ENCODE measurements at places on chromosomes 1 and 21. TPM values are rescaled to one million over a fixed set of nuclear protein-coding genes. Genes with fewer than 3 reads are reported as not detected.

Gene DHRS3
- total RNA-seq, result 34.6 TPM

Gene FAM72D
- 25.9 TPM for total RNA-seq

Gene TRIM45
- total RNA-seq, result 0.37 TPM

Gene NIT1
- total RNA-seq, result 58.2 TPM

Gene MARK1
- total RNA-seq, result not detected

DNA sequence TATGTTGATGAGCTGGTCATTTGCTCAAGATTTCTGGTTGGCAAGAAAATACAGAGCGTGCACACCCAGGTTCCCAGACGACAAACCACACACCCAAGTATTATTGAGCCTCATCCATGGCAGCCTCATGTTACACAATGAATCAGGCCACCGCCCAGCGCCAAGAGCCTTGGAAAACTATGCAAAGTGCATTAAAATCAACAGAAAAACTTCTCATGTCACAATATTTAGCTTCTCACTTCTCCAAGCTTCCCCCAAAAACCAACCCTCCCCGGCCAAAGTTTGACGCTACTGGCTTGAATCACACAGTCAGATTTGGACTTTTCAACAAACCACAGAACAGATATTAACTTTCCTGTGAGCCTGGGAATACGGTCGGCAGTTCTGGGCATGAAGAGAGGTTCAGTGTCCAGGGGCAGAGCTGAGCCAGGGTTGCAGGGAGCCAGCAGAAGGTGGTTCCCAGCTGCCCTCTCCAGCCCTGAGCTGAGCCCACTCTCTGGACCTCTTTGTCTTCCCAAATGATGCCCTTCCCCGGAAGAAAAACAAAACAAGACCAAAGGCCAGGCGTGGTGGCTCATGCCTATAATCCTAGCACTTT lies 71.1 kb downstream of the SETD4 start:
- no peak overlapping the region for H3K27ac ChIP-seq
- H3K27me3 ChIP-seq, result peaks cover 7% of the 10 kb centered on the region
- no peak overlapping the region for H3K4me3 ChIP-seq

DNA sequence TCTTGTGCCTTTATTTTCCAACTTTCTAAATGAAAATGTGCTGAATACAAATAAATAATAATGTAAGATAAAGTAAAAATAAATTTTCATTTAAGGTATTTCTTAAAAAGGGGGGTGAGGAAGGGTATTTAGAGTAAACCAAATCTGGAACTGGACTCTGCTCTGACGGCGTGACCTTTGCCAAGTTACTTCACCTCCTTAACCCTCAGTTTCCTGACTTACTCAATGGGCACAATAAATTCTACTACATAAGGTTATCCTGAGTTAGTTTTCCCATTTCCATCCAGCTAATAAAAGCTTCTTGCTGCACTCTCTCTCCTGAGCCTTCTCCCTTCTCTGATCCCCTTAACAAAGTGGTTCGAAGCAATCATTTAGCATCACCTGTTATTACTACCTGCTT lies 93.9 kb downstream of the NID1 start:
- peaks cover 2% of the 10 kb centered on the region for H3K27me3 ChIP-seq
- no peak for DNase-seq
- H3K27ac ChIP-seq, result no peak overlapping the region
- H3K4me3 ChIP-seq, result no peak overlapping the region

DNA sequence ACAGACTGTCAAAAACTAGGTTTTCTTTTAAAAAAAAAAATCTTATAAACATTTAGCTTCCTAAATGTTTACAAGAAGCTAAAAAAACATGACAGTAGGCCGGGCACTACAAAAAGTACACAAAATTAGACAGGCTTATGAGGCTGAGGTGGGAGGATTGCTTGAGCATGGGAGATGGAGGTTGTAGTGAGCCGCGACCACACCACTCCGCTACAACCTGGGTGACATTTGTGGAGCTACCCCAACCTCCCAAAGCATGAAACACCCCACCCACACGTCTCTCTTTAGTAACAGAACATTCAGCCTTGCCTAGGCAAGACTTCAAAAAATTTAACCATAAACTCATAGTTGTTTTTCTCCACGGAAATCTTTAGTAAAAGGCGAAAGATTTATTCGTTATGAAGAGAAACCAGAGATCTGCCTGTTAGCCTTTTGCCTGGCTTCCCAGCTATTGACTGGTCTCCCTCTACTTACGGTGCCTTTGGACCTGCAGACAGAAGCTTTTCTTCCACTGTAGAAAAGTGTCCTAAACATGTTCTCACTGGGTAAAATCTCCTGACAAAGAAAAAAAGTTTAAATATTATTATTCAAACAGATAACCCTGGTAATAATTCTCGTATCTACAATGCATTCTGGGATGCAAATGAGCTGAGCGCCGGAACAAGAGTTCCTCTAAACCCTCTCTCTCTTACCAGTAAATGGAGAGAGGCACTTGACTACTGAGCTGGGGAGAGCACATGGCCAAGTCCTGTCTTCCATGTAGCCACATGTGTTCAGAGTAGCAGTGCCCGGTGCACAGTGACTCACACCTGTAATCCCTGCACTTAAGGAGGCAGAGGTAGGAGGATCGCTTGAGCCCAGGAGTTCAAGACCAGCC lies 9.2 kb downstream of the RNU5D-1 start:
- peak; percentile 89 for DNase-seq
- peak overlapping the region; percentile 96 for H3K27ac ChIP-seq
- H3K4me1 ChIP-seq, result peaks cover 80% of the 10 kb centered on the region
- no peaks in the 10 kb centered on the region for H3K27me3 ChIP-seq
- peak overlapping the region; percentile 66 for H3K4me3 ChIP-seq
- H3K36me3 ChIP-seq, result peaks cover 14% of the 10 kb centered on the region

GRCh38 chr1:207849646-207850045 lies 61.3 kb downstream of the CD34 start:
- no peak overlapping the region for H3K27ac ChIP-seq
- H3K36me3 ChIP-seq, result peaks cover 19% of the 10 kb centered on the region
- H3K27me3 ChIP-seq, result no peaks in the 10 kb centered on the region
- H3K4me3 ChIP-seq, result no peak overlapping the region
- peaks cover 72% of the 10 kb centered on the region for H3K4me1 ChIP-seq

- no peak for DNase-seq
- H3K27ac ChIP-seq, result no peak overlapping the region
- H3K27me3 ChIP-seq, result no peaks in the 10 kb centered on the region
- no peak overlapping the region for H3K4me3 ChIP-seq
- no peaks in the 10 kb centered on the region for H3K4me1 ChIP-seq
These were observed 205.9 kb downstream of the DSCAM start for GRCh38 chr21:40641042-40641441.

DNA sequence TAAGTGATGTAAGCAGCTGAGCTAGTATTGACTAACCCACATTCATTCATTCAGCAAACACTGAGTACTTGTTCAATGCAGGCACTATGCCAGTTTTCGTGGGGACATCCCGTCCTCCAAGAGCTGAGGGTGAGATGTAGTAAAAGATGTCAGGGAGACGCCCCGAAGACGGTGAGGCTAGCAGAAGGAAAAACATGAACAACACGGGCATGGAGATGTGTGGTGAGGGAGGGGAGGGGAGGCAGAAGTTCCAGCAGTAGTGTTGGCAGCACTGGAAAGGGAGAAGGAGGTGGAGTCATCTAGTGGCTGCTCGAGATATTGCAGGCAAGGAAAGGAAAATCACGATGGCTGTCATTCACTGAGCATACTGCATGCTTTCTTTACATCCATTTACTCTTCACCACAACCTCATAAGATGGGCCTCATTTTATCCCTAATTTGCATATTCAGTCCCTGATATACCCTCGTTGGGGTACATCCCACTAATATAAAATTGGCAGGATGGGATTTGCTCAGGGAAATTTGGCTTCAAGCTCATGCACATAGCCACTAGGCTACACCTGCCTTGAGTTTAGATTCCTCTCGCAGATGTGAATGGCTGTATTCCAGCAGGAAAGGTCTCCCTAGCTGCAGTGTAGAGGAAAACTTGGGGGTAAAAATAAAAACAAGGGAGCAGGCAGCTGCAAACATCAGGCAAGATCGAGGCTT lies 14.5 kb downstream of the PDZK1IP1 start:
- H3K27ac ChIP-seq, result no peak overlapping the region
- no peak overlapping the region for H3K4me3 ChIP-seq
- H3K36me3 ChIP-seq, result no peaks in the 10 kb centered on the region
- peak; percentile 70 for DNase-seq
- H3K27me3 ChIP-seq, result peaks cover 27% of the 10 kb centered on the region
- H3K4me1 ChIP-seq, result peaks cover 8% of the 10 kb centered on the region

GRCh38 chr1:151680826-151681225 lies 35.8 kb downstream of the CELF3 start:
- H3K27me3 ChIP-seq, result no peaks in the 10 kb centered on the region
- DNase-seq, result no peak
- no peaks in the 10 kb centered on the region for H3K4me1 ChIP-seq

- H3K27ac ChIP-seq, result no peak overlapping the region
- no peaks in the 10 kb centered on the region for H3K36me3 ChIP-seq
- no peaks in the 10 kb centered on the region for H3K4me1 ChIP-seq
- DNase-seq, result no peak
- H3K27me3 ChIP-seq, result peaks cover 7% of the 10 kb centered on the region
- no peak overlapping the region for H3K4me3 ChIP-seq
These were observed 61.1 kb upstream of the FBXO28 start for GRCh38 chr1:224052772-224053171.

DNA sequence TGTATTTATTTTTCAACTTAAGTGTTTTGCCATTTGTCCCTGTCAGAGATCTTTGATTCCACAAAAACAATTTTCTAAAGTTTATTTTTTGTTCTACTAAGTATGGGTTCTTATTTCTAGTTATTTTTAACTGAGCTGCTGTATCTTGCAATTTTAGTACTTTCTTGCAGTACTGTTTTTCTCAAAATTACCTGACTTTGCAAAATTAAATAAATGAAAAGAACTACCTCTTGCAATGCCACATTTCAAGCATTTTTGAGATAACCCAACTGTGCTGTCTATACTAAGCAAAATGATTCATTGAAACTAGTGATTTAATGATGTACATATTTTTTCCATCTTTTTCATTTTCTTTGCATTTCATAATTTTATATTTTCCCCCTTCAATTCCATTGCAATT lies 71.5 kb upstream of the ADGRL2 start:
- H3K4me1 ChIP-seq, result no peaks in the 10 kb centered on the region
- H3K4me3 ChIP-seq, result no peak overlapping the region
- H3K27me3 ChIP-seq, result no peaks in the 10 kb centered on the region
- H3K36me3 ChIP-seq, result no peaks in the 10 kb centered on the region
- H3K27ac ChIP-seq, result no peak overlapping the region

DNA sequence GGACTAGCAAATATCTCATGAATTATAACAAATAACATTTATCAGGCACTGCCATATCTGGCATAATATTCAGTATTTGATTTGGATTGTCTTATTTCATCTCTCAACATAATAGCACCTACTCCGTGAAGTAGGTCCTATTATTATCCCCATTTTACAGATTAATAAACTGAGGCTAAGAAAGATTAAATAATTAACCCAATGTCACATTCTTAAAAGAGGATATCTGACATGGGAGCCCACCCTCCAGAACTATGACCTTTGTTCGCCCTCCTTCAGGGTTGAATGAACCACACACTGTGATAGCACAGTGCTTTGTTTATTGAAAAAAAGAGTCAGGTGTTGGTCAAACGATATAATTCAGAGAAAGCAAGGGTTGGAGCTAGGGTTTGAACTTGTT lies 19.4 kb upstream of the MAGI3 start:
- no peak overlapping the region for H3K27ac ChIP-seq
- H3K27me3 ChIP-seq, result peaks cover 5% of the 10 kb centered on the region
- no peak overlapping the region for H3K4me3 ChIP-seq

- H3K27ac ChIP-seq, result no peak overlapping the region
- no peaks in the 10 kb centered on the region for H3K36me3 ChIP-seq
- DNase-seq, result peak; percentile 24
- no peak overlapping the region for H3K4me3 ChIP-seq
- no peaks in the 10 kb centered on the region for H3K27me3 ChIP-seq
These were observed 246.7 kb downstream of the MRPL39 start for GRCh38 chr21:25360593-25360992.

GRCh38 chr1:7539769-7540175 lies 231.3 kb upstream of the VAMP3 start:
- H3K4me3 ChIP-seq, result no peak overlapping the region
- H3K27ac ChIP-seq, result no peak overlapping the region
- H3K27me3 ChIP-seq, result peaks cover 8% of the 10 kb centered on the region
- H3K4me1 ChIP-seq, result no peaks in the 10 kb centered on the region

DNA sequence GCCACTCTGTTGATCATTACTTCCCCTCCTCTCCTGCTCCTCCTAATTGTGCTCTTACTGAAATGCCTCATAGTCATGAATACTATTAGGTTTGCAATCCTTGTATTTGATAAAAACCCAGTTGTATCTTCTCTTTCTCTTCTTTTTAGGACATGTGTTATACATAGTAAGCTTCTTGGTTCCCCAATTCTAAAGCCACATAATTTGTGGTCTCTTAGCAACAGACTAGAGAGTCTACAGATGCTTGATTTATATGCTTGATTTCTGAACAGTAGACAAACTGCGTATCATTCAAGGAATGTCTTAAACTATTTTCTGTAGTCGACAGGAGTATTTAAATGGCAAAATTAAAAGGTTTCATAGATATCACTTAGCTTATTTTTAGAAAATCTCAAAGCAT lies 1598.9 kb downstream of the PLA2G4A start:
- no peaks in the 10 kb centered on the region for H3K4me1 ChIP-seq
- no peak for DNase-seq
- H3K27me3 ChIP-seq, result no peaks in the 10 kb centered on the region
- H3K36me3 ChIP-seq, result no peaks in the 10 kb centered on the region
- no peak overlapping the region for H3K4me3 ChIP-seq

DNA sequence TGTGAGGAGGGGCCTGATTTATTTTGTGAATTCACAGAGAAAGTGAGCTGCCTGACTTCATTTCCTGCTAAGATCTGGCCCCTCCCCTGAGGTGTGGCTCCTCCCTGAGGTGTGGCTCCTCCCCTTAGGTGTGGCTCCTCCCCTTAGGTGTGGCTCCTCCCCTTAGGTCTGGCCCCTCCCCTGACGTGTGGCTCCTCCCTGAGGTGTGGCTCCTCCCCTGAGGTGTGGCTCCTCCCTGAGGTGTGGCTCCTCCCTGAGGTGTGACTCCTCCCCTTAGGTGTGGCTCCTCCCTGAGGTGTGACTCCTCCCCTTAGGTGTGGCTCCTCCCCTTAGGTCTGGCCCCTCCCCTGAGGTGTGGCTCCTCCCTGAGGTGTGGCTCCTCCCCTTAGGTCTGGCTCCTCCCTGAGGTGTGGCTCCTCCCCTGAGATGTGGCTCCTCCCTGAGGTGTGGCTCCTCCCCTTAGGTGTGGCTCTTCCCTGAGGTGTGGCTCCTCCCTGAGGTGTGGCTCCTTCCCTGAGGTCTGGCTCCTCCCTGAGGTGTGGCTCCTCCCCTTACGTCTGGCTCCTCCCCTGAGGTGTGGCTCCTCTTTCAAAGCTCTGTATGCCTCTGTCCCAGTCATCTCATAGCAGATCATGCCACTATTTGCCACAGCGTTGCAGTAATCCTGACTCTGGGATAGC lies 26.9 kb upstream of the LRRC3 start:
- DNase-seq, result peak; percentile 71
- H3K36me3 ChIP-seq, result no peaks in the 10 kb centered on the region
- H3K27ac ChIP-seq, result no peak overlapping the region
- H3K4me3 ChIP-seq, result no peak overlapping the region

- peaks cover 28% of the 10 kb centered on the region for H3K27me3 ChIP-seq
- H3K4me3 ChIP-seq, result no peak overlapping the region
- no peak for DNase-seq
- no peaks in the 10 kb centered on the region for H3K4me1 ChIP-seq
These were observed 7.2 kb upstream of the GNG12 start for GRCh38 chr1:67840449-67840848.
